Ascending aorta (tissue), 2 donors: ENCODE measurements at places on chromosomes 6 and 20.

GRCh38 chr6:27893836-27894807, 18.1 kb downstream of the OR2B2 start:
- DNase-seq: peak; percentile 94

GRCh38 chr6:4270776-4271175, 135.4 kb upstream of the ECI2 start:
- no peak for DNase-seq

DNA sequence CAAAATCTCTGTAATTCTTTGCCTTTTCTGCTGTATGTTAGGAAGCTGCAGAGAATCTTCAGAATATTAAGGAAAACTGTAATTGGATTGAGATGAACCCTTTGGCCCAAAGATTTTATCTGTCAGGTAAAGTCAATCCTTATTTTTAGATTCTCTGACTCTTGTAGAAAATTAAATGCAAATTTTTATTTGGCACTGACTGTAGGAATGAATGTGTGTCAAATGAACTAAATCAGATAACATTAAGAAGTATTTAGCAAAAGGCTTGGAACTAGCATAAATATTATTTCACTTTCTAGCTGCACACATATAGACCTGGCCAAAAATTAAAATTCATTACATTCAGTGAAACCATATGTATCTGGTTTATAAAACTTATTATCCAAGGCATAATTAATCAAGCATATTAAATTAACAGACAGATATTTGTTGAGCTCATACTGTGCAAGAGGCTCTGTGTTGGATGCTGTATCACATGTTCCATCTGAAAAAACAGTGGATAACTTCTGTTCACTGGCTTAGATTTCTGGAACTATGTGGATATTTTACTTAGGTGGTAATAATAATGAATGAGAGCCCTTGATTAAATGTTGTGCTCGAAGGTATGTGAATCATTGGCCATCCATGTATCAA, 124.8 kb downstream of the HDGFL1 start:
- no peak for DNase-seq

DNA sequence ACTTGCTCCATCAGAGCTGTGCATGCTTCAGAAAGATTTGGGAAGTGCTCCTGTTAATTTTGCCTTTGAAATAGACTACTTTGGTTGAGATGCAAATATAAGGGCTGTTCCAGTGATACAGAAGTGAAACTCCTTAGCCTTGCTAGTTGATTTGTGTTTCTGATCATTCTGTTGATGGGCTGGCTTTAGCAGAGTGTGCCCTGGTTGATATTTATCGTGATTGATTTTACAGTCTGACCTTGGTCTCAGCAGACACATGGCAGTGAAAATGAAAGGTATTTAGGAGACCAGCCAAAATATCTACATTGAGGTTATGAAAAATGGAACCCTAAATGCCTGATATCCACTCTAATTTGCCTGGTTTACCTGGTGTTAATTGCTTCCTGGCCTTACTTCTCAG, 122.1 kb upstream of the CEP162 start:
- DNase-seq: no peak

- DNase-seq: no peak
Observed at GRCh38 chr6:89828988-89829471, 650 bp upstream of the CASP8AP2 start.

DNA sequence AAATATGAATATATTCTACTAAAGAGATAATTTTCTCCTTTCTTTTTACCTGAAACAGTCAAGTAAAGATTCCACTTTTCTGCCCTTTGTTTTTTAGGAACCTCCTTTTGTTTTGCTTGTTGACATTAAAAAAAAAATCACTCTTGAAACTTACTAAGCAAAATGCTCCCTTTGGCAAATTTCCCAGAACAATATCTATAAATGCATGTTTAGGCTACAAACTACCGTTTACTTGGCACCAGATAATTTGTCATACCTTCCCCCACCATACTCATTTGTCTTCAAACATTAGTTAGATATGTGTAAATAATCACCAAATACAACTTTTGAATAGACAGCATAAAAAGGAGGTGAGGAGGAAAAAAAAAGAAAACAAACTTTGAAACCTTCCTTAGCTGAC, 604.7 kb downstream of the RFPL4B start:
- no peak for DNase-seq

DNA sequence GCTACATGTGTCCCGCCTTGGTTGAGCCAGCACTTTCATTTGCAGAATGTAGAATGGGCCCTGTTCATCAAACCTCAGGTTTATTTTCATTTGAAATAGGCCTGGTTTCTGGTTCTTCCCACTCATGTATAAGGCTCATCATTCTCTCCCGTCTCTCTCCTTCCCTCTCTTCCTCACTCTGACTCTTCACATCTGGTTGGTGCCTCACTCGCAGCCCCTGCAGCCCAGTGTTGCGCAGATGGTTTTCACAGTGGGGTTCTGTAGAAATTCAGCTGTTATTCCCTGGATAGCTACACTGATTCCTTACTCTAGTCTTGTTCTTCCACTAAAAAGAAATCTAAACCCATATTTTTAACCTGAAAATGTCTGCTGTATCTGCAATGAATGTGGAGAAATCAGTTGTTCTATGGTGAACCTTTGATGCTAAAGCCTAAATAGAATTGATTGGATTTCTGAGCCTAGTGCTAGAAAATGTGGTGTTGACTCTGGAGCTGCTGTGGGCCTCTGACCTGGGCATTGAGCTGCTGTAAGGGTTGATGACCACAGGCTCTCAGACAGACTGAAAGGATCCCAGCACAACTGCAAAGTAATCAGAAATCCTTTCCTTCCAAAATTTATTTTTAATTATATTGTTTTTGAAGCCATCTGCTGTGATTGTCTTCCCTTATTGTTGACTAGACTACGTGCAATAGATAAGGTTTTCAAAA, 150.3 kb downstream of the TMEM242 start:
- DNase-seq: no peak

GRCh38 chr6:112957536-112957916, 610.4 kb downstream of the RFPL4B start:
- DNase-seq: no peak

DNA sequence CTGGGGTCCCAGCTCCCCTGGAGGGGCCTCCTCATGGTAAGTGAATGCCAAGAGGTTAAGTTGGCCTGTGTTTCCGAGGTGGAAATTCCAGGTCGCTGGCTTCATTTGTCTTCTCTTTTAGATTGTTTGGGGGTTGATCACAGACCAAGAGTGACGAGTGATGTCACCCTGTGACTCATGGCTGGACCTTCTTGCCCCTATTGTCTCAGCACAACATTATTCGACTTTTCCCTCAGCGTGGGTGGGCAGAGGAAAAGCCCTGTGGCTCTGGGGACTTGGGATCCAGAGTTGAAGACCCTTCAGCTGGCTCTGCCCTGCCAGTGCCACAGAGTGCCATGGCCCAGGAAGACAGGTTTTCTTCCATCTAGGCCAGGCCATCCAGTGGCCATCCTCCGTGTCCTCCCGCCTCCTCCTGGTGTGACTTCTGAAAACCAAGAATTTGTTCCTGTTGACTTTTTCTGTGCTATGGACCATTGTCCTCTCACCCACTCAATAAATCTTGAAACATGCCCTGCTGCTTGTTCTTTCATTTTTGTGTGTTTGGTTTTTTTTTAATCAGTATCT, 15.4 kb upstream of the SNHG17 start:
- DNase-seq: no peak

- no peak for DNase-seq
Observed at GRCh38 chr6:31352683-31353383, 4.1 kb downstream of the HLA-B start.

DNA sequence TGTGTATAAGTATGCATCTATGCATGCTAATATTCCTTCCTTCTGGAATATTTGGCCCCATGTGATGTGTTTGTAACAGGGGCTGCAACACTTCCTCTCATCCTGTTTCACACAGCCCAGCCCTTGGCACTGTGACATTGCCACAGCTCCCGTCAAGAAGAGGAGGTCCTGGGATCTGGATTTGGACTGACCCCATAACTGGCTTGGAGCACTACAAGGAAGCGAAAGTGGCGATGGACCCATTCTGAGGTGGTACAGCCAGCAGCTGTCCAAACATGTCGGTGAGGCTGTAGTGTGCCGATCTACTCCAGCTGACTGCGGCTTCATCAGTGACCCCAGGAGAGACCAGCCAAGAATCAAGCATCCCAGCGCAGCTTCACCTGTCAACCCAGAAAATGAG, 18.2 kb downstream of the SYNDIG1 start:
- DNase-seq: peak; percentile 45
